ENCODE measurements at places on chromosomes 11 and 22.

- no peak for DNase-seq
These were observed 27.4 kb downstream of the IL18BP start for GRCh38 chr11:72026090-72026489.

DNA sequence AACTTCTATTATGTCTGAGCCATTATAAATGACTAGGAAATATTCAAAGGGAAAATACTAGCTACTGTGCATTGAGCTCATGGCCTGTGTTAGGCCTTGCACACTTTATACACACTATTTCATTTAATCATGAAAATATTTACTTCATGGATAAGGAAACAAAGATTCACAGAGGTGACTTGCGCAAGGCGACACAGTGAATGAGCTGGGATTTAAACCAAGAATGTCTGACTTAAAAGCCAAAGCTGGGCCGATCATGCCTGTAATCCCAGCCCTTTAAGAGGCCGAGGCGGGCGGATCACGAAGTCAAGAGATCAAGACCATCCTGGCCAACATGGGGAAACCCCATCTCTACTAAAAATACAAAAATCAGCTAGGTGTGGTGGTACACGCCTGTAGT lies 231.5 kb downstream of the MIAT start:
- DNase-seq, result no peak

GRCh38 chr22:35629406-35630216 lies 12.5 kb upstream of the MB start:
- DNase-seq, result no peak

- DNase-seq, result no peak
These were observed 256.8 kb upstream of the B3GAT1 start for GRCh38 chr11:134668796-134669195.

DNA sequence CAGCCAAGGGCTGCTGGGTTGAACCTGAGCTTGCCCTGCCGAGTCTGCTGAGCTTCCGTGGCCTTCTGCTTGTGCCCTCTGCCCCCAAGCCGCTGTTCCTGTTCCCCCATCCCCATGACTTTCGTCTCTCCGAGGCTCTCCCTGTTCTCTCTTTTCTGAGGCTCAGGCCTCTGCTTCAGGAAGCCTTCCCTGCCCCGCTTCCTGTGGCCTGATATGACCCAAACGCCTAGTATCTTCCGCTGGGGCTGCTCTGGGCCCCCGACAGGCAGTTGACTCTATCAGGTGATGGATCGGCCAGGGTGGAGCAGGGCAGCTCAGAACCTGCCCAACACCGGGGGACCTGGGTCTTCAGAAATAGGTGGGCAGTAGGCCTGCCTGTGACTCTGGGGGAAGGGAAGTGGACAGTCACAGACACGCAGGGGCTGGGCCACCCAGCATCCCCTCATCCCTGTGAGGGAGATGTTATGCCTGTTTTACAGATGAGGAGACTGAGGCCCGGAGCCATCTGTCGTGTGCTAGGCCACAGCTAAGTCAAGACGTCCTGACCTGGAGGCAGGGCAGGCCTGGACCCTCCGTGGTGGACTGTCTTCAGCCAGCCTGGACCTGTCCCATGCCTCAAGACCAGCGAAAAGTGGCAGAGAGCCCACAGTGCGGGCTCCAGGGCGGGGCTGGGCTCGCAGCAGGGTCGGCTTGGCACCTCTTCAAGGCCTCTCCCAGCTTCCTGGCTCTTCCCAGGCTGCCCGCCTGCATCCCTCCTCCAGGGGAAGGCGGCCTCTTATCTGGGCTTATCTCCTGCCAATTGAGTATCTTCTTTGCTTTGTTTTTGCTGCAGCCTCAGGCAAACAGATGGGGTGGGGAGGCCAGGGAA lies 16.2 kb downstream of the BAD start:
- DNase-seq, result no peak
